ENCODE measurements at places on chromosomes 7 and 10.

DNA sequence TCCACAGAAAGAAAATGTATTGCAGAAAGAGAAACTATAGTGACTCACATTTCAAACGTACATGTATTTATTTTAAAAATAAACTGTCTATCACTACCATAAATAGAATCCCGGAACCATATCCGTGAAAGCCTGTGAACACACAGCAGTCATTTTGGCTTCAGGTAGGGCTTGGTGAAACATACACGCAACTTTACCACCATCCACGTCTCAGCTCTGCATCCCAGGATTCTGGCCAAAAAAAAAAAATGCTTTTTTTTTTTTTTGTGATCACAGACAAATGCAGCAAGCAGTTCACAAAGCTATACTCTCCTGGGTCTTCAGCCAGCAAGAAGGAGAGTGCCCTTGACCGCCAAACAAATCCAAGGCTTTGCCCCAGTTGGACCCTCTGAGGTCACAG is 56.8 kb upstream of the OCM2 start:
- no peak for DNase-seq

DNA sequence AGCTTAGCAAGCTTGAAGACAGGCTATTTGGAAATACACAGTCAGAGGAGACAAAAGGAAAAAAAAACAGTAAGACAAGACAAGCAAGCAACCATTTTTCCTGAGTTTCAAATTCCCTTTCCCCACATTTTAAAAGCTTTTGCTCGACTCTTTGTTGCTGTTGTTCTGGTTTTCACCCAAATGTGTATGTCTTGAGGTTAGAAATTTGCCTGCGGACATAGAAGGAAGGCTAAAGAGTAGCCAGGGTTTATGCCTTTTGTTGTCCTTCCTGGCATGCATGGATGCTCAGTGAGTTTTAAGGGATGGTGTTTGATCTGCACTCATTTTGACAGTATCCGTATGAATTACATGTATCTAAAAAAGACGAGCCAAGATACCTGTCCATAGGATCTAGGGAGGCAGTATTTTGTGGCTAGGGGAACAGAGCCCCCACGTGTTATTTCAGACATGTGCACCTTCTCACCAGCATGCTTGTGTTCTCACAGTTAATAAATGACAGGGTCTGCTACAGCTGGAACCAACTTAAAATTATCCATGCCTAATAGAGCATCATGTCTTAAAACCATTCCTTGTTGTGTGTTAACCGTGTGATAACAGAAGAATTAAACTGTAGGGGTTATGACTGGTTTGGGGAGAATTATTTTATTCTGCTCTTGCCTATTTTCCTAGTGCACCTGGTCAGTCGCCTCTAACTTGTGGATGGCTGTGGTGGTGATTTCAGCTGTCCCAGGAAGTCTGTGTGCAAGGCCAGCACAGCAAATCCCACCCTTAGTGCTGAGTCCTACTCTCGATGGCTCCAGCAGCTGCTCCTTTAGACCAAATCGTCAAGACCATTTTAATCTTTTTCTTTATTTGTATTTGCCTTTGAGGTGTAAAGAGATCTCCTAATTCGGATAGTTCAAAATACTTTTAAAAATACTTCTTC is 9.1 kb downstream of the WIPF3 start:
- DNase-seq: no peak

DNA sequence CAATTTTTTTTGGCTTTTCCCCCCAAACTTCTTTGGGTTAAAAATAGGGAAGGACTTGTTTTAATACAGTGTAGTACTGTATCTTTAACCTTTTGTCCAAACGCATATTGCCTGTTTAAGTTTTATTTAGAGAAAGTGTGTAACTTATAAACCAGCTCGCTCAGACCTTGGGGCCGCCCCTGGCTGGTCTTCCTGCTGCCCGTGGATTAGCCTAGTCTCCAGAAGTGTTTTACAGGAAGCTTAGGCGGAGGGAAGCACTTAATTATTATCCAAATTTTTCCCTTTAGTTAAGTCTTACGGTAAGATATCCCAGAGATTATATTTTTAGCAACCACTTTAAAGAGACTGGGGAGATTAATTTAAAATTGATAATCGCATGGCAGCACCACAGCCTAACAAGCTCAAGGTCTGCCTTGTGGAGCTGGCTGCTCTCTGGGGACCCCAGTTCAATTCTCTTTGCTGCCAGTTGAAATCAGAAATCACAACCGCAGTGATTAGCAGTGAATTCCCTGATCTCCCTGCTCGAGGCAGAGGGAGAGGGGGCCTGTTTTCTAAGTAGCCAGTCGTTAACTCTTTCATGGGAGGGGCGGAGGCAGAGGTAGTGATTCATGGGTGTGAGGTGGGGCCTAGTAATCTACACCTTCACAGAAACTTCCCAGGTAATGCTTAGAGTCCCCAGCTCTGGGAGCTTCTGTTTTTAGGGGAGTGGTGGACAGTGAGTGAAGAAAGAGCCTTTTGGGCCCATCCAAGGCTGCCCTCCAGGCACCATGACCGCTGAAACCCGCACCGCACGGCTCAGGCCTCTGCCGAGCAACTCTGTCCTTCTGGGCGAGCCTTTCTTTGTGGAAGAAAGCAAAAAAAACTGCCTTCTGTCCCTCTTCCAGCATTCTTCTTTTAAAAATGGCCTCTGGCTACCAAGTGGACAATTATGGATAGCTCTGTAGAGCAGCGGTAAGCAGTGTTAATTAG is 548.7 kb upstream of the GALNT17 start:
- DNase-seq: no peak

GRCh38 chr7:27119412-27119911 is 11.1 kb downstream of the HOXA4 start:
- DNase-seq: no peak

DNA sequence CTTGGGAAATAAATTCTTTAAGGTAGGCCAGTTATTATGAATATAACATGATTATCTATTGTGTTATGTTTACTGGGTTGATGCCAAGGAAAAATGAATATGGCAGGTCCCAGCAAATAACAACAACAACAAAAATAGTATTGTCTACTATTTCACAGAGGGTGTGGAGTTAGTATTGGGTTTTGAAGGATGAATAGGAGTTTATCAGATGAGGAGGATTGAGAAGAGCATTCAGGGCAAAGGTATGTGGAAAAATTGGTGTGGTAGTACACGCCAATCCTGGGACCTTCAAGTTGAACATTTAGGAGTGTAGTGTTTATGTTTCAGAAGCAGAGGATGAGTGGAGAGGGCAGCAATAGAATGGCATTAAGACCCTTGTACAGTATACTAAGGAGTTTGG is 671.9 kb downstream of the AUTS2 start:
- DNase-seq: no peak

DNA sequence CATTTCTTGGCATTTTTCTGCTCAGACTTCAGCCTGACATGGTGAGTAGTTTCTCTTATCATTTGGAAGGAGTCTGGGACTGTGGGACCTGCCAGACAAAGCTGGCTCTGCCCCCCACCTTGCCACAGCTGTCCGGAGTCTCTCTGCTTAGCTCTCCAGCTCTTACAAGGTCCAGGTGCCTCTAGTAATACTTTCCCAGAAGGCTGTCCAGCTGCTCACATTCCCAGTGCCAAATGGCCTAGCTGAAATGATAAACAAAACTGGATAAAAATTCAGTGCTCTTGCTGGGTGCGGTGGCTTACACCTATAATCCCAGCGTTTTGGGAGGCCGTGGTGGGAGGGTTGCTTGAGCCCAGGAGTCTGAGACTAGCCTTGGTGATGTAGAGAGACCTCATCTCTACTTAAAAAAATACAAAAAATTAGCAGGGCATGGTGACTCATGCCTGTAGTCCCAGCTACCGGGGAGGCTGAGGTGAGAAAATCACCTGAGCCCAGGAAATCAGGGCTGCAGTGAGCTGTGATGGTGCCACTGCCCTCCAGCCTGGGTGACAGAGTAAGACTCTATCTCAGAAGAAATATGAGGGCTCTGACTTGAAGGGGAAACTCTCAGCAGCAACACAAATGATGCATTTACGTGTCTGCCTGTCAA is 86.8 kb downstream of the C10orf90 start:
- no peak for DNase-seq

DNA sequence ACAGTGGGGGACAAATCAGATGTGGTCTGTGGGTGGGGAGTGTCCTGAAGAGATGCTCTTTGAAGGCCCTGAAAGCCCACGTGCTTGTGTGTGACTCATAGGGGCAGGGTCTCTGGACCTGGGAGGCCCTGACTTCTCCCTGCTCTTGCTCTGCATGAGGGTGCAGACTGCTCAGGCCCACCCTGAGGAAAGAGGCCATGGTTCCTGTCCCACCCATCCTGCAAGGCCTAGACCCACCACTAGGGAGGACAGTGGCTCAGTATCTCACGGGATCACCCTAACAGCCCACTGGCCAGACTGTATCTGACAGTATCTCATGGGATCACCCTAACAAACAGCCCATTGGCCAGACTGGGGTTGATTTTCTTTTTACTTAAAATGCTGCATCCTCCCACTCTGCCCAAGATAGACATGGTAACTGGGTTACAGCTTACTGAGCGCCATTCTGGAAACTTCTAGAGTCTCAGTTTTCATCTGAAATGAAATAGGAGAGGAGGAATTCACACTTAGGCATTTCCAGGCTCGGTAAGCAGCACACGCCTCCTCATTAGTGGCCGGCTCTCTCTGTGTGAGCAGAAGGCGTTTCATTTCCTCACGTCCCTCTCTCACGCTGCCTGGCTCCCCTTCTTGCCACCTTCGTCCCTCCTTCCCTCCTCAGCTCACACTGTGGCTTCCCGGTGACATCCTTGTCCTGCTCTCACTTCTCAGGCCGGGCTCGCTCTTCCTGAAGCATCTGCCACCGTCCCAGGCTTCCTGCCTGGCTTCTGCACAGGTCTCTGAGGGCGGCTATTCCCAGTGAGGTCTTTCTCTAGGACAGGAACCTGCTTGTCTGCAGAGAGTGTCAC is 242.6 kb downstream of the GLRX3 start:
- no peak for DNase-seq

DNA sequence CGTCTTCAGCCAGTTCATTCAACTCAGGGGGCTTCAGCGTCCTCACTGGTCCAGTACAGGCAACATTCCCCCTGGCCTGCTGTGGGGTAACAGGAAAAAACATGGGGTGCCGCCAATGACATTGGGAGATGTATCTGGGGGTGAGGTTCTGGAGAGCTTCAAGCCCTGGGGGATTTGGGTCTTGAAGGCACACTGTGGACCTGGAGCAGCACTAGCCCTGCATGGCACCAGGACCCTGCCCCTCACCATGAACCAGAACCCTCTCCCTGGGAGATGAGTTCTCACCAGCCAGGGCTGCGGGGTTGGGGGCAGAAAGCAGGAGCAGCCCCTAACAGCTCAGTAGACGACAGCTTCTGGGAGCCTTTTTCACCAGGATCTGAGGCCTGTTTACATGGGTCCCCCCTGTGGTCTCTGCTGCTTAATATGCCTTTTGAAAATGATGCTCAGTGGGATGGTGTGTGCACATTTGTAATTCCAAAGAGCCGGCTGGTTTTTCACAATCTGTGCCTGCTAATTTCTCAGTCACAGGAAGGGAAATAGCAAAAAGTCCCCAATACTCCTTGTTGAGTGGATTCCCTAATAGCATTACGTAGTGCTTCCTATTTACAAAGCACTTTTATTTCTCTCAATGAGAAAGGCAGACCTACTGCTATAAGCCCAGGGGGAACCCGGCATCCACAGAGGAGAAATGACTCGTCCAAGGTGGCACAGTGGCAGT is 509.5 kb downstream of the RPS24 start:
- no peak for DNase-seq

- DNase-seq: no peak
These were observed 41.4 kb downstream of the MRC1 start for GRCh38 chr10:17850501-17850900.

- no peak for DNase-seq
These were observed 72.5 kb downstream of the LCOR start for GRCh38 chr10:96904648-96905047.

DNA sequence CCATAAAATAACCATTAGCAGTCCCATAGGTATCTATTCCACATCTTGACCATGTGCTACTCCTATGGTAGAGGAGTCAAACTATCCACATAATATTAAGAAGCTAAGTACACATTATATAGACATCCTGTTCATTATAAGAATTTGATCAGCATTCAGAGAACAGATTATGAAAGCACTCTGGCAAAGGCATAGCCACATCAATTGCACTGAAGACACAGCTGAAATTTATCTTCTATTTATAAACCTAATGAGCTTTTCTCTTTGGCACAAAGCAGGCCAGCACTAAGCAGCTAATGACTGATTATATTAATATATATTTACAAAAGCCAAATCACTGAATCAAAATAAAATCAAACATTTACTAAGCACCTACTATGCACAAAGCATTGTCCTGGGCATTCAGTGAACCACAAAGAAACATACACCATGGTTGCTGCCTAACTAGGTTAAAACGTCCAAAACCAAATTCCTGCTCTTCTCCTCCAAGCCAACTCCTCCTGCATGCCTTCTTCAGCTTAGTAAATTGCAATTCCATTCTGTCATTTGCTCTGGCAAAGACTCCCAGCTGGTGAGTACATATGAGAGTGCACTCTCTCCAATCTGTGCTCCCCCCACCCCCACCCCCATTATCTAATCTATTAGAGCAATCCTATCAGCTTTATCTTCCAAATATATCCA is 122.6 kb upstream of the ASAH2 start:
- no peak for DNase-seq

DNA sequence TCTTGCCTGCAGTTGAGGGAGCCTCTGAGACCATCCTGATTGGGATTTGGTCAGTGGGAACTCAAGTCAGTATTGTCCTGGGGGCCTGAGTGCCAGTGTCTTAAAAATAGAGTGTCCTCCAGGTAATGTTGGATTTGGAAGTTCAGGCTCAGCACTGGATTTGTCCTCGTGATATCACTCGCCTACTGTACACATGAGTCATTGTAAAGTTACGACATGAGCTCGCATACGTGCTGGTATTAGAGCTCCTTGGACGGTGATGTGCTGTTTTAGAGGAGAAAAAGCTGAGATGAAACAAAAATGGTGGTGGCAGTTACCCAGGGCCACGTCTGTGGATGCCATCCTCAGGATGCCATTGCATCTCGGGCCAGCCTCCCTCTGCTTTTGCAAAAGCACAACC is 78.2 kb downstream of the MGMT start:
- DNase-seq: no peak

- DNase-seq: peak; percentile 53
These were observed 38.5 kb downstream of the MTURN start for GRCh38 chr7:30173058-30173897.

DNA sequence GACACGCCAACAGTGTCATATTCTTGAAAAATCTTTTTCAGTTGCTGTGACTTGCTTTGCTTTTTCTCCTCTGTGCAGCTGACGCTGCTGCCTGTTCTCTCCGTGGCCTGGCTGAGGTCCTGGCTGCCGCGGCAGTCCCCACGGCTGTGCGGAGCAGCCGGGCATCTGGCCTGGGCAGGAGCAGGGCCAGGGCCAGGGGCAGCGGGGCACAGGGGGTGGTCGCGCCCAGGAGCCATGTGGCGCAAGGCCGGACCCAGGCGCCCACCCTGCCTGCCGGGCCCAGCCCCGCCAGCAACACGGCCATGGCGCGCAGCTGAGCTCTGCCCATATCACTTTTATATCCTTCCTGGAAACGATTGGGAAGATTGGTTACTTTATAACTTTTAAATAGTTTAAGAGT is 109.4 kb upstream of the ACBD5 start:
- no peak for DNase-seq

Data from NCI-H2029 (cell line).